Osteocyte (in vitro differentiated cells): ENCODE measurements at places on chromosomes 5 and 9.

- no peak for DNase-seq
- H3K4me3 ChIP-seq, result no peak overlapping the region
- peaks cover 15% of the 10 kb centered on the region for H3K36me3 ChIP-seq
- H3K4me1 ChIP-seq, result no peaks in the 10 kb centered on the region
- no peak overlapping the region for H3K27ac ChIP-seq
- H3K27me3 ChIP-seq, result no peaks in the 10 kb centered on the region
Measured at GRCh38 chr9:85653153-85653552, 88.6 kb downstream of the AGTPBP1 start.

GRCh38 chr9:129885670-129886106 lies 50.4 kb downstream of the USP20 start:
- peaks cover 15% of the 10 kb centered on the region for H3K36me3 ChIP-seq
- peaks cover 37% of the 10 kb centered on the region for H3K4me1 ChIP-seq
- peak overlapping the region; percentile 65 for H3K4me3 ChIP-seq
- no peaks in the 10 kb centered on the region for H3K27me3 ChIP-seq

- H3K27ac ChIP-seq, result no peak overlapping the region
- H3K36me3 ChIP-seq, result no peaks in the 10 kb centered on the region
- no peak overlapping the region for H3K4me3 ChIP-seq
- no peaks in the 10 kb centered on the region for H3K27me3 ChIP-seq
- DNase-seq, result peak; percentile 46
Measured at GRCh38 chr5:5882706-5883105, 460.2 kb downstream of the ICE1 start.

DNA sequence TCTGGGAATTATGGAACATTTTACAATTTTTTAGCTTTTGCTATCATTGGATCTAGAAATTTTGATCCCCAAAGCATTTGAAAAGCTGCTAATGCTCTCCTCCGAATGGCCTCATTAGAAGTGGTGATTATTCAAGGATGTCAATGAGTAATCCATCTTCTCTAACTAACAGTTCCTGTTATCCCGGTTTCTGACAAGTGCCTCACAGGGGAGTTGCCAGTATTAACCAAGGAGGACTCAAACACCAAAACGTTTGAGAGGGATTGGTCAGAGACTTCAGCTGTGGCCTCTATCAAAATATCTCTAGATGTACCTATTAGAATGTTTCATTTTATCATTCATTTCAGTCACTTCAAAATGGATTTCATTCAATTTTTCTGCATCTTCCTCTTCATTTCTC lies 208.3 kb upstream of the ITGA1 start:
- no peaks in the 10 kb centered on the region for H3K36me3 ChIP-seq
- DNase-seq, result no peak
- H3K4me3 ChIP-seq, result no peak overlapping the region
- no peak overlapping the region for H3K27ac ChIP-seq
- H3K27me3 ChIP-seq, result peaks cover 20% of the 10 kb centered on the region

GRCh38 chr5:170892196-170892595 lies 30.4 kb downstream of the RANBP17 start:
- no peaks in the 10 kb centered on the region for H3K27me3 ChIP-seq
- DNase-seq, result no peak
- no peak overlapping the region for H3K4me3 ChIP-seq
- H3K36me3 ChIP-seq, result peaks cover 4% of the 10 kb centered on the region
- no peak overlapping the region for H3K27ac ChIP-seq

GRCh38 chr5:146208916-146209522 lies 5.6 kb downstream of the RBM27 start:
- H3K4me1 ChIP-seq, result peaks cover 21% of the 10 kb centered on the region
- no peak for DNase-seq
- no peak overlapping the region for H3K4me3 ChIP-seq

DNA sequence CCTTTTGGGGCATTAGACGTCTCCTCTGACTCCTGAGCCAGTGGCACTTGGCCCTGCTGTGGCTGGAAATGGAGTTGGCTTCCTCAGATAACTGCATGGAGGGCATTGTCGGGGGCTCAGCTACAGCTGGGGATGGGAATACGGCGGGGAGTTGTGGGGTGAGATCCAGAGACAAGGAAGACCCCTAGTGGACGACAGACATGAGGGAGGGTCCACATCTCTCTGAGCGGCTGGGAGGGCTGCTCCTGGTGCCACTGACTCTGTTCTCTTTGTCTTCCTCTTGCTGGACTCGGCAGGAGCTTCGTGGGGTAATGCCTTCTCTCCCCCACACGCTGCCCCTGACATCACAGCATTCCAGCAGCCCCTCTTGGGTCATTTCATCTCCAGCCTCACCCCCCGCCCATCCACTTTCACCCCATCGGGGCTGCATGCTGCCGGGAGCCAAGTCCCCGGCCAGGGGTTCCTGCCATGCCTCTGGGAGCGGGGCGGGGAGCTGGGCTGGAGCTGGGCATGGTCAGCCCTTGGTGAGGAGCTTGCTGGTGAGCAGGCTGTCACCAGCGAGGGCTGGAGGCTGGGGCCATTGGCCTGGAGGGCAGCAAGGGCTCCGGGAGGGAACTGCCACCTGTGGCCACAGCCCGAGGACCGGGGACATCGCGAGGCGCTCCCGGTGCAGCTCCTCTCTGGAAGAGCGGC lies 172.3 kb downstream of the CACNA1B start:
- H3K27ac ChIP-seq, result no peak overlapping the region
- H3K27me3 ChIP-seq, result no peaks in the 10 kb centered on the region
- DNase-seq, result peak; percentile 84
- no peak overlapping the region for H3K4me3 ChIP-seq

DNA sequence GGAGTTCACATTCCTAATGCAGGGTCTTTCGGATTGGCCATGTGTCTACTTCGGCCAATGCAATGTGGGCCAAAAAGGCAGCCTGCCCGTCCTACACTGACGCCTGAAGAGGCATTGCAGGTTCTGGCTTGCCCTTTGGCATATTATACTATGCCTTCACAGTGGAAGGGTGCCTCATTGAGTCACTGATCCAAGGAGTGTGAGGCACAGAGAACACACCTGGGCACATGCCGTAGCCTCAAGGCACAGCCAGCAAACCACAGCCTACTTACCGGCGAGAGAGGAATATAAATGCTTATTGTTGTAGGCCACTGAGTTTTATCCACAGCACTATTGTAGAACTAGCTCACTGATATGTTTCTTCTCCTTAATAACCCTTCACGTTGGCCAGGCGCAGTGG lies 409.6 kb downstream of the GADD45G start:
- H3K36me3 ChIP-seq, result no peaks in the 10 kb centered on the region
- no peak overlapping the region for H3K27ac ChIP-seq
- no peak overlapping the region for H3K4me3 ChIP-seq
- H3K4me1 ChIP-seq, result no peaks in the 10 kb centered on the region

- H3K4me3 ChIP-seq, result no peak overlapping the region
- no peak for DNase-seq
- peaks cover 3% of the 10 kb centered on the region for H3K27me3 ChIP-seq
- peaks cover 10% of the 10 kb centered on the region for H3K36me3 ChIP-seq
- peak overlapping the region; percentile 60 for H3K27ac ChIP-seq
- H3K4me1 ChIP-seq, result peaks cover 5% of the 10 kb centered on the region
Measured at GRCh38 chr9:132372177-132373095, 17.6 kb upstream of the SETX start.

GRCh38 chr5:97545886-97546535 lies 363.0 kb upstream of the RIOK2 start:
- H3K27me3 ChIP-seq, result no peaks in the 10 kb centered on the region
- H3K36me3 ChIP-seq, result no peaks in the 10 kb centered on the region
- DNase-seq, result no peak
- no peak overlapping the region for H3K4me3 ChIP-seq

DNA sequence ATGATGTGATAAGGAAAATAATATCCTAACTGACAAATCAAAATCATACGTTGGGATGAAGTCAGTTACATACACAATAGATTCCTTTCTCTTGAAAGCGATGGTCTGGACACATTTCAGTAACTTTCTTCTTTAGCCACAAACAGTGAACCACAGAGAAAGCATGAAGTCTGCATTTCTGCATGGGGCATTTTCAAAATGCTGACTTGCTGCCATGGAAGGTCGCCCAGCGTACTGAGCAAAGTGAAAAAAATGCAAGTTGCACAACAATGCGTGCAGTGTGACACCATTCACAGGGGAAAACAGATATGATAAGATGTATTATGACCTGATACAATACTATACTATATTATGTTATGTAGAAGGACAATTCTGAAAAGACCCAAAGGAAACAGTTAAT lies 146.3 kb downstream of the SNX18 start:
- H3K4me3 ChIP-seq, result no peak overlapping the region
- peaks cover 2% of the 10 kb centered on the region for H3K36me3 ChIP-seq
- peak overlapping the region; percentile 27 for H3K27ac ChIP-seq
- DNase-seq, result no peak
- no peaks in the 10 kb centered on the region for H3K27me3 ChIP-seq
- H3K4me1 ChIP-seq, result peaks cover 14% of the 10 kb centered on the region

- no peaks in the 10 kb centered on the region for H3K36me3 ChIP-seq
- DNase-seq, result no peak
- no peaks in the 10 kb centered on the region for H3K27me3 ChIP-seq
- peak overlapping the region; percentile 92 for H3K27ac ChIP-seq
- H3K4me1 ChIP-seq, result peaks cover 88% of the 10 kb centered on the region
Measured at GRCh38 chr9:131734165-131734610, 5.7 kb downstream of the RAPGEF1 start.

- no peak overlapping the region for H3K4me3 ChIP-seq
- no peak for DNase-seq
- no peaks in the 10 kb centered on the region for H3K36me3 ChIP-seq
- no peak overlapping the region for H3K27ac ChIP-seq
Measured at GRCh38 chr5:133340822-133341221, 271.5 kb downstream of the FSTL4 start.

GRCh38 chr5:76016258-76016657 lies 66.9 kb upstream of the SV2C start:
- no peak overlapping the region for H3K27ac ChIP-seq
- no peaks in the 10 kb centered on the region for H3K4me1 ChIP-seq
- no peak for DNase-seq

- H3K4me1 ChIP-seq, result peaks cover 79% of the 10 kb centered on the region
- H3K36me3 ChIP-seq, result peaks cover 9% of the 10 kb centered on the region
- no peak for DNase-seq
- H3K27ac ChIP-seq, result peak overlapping the region; percentile 75
Measured at GRCh38 chr5:14168144-14168792, 25.1 kb downstream of the TRIO start.

GRCh38 chr9:124248066-124248465 lies 9.7 kb upstream of the NEK6 start:
- H3K36me3 ChIP-seq, result no peaks in the 10 kb centered on the region
- H3K27ac ChIP-seq, result no peak overlapping the region
- no peak for DNase-seq
- no peaks in the 10 kb centered on the region for H3K27me3 ChIP-seq
- no peak overlapping the region for H3K4me3 ChIP-seq
- H3K4me1 ChIP-seq, result peaks cover 18% of the 10 kb centered on the region

GRCh38 chr5:17666726-17667235 lies 32.5 kb downstream of the TAF11L14 start:
- H3K4me3 ChIP-seq, result no peak overlapping the region
- no peak for DNase-seq

- no peak for DNase-seq
- H3K4me1 ChIP-seq, result peaks cover 25% of the 10 kb centered on the region
- no peak overlapping the region for H3K27ac ChIP-seq
Measured at GRCh38 chr9:2027543-2028160, 12.5 kb downstream of the SMARCA2 start.

GRCh38 chr9:110659891-110660541 lies 8.6 kb upstream of the MUSK start:
- peaks cover 16% of the 10 kb centered on the region for H3K4me1 ChIP-seq
- H3K4me3 ChIP-seq, result no peak overlapping the region
- H3K27ac ChIP-seq, result no peak overlapping the region
- H3K36me3 ChIP-seq, result no peaks in the 10 kb centered on the region
- DNase-seq, result no peak
- no peaks in the 10 kb centered on the region for H3K27me3 ChIP-seq

DNA sequence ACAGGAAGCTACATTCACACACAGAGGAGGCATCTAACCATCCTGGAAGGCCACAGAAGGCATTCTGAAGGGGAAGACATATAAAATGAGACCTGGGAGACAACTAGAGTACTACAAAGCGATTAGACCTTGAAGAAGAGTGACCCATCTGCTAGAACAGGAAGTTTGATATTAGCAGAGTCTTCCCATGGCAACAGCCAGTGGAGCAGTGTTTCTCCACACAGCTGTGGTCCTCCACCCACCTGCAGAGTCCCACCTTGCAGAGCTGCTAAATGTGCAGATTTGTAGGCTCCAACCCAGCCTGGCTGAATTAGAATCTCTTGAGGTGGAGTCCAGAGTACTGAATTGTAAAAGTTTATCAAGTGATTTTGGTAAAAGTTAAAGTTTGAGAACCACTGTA lies 267.0 kb downstream of the CETN3 start:
- H3K27me3 ChIP-seq, result no peaks in the 10 kb centered on the region
- H3K27ac ChIP-seq, result no peak overlapping the region
- no peaks in the 10 kb centered on the region for H3K36me3 ChIP-seq
- no peak for DNase-seq
- H3K4me3 ChIP-seq, result no peak overlapping the region

DNA sequence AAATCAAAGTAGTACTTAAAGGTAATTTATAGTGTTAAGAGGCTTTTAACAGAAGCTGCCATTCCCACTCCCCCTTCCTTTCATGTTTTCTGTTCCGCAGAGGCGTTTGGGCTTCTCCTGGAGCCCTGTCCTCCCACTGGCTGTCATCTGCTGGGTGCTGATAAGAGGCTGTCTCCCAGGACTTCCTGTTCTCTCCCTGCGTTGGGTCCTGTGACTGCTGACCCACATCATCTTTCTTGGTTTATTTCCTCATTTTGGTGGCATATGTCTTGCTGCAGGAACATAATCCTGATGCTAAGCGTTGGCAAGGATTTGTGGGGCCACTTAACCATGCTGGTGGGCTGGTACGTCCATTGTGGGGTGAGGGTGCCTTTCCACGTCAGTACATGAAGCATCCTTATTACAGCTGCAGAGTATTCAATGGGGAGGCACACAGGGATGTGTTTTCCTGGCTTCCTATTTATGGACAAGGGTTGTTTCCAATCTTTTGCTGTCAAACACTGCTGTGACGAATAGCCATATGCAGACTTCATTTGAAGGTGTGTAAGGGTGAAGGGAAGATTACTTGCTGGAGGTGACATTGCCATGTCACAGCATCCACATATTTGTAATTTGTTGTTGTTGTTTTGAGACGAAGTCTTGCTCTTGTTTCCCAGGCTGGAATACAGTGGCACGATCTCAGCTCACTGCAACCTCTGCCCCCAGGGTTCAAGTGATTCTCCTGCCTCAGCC lies 22.3 kb upstream of the RNF130 start:
- no peak overlapping the region for H3K27ac ChIP-seq
- peaks cover 12% of the 10 kb centered on the region for H3K4me1 ChIP-seq
- H3K4me3 ChIP-seq, result no peak overlapping the region
- no peak for DNase-seq
- no peaks in the 10 kb centered on the region for H3K36me3 ChIP-seq
- peaks cover 7% of the 10 kb centered on the region for H3K27me3 ChIP-seq
